ENCODE measurements at places on chromosomes 2 and 18.

DNA sequence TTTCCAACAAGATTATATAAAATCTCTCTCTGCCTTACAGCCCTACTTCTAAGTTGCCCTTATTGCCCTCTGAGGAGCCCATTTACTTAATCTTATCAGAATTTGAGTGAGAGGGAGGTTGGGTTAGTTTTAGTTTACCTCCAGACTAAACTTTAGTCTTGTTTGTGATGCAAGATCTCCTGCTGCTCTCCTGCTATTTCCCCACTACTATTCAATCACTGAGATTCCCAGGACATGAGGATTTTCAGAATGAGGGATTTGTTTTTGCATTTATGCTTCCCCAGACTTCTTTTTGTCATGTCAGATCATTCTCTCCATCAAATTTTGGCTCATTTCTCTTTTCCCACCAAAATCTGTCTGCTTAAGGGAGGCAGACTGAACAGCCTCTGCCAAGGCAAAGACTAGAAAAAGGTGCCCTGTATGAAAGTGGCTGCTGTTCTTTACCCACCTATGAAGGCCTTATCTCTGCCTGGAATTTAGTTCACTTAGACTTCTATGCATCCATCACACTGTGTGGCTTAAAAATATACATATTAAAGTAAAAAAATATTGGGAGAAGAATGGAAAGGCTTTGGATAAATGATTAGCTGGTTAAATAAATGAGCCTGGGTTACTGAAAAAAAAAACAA, 401.3 kb downstream of the PID1 start:
- no peak for DNase-seq

- no peak for DNase-seq
Measured at GRCh38 chr2:1544478-1545069, 131.3 kb downstream of the TPO start.

DNA sequence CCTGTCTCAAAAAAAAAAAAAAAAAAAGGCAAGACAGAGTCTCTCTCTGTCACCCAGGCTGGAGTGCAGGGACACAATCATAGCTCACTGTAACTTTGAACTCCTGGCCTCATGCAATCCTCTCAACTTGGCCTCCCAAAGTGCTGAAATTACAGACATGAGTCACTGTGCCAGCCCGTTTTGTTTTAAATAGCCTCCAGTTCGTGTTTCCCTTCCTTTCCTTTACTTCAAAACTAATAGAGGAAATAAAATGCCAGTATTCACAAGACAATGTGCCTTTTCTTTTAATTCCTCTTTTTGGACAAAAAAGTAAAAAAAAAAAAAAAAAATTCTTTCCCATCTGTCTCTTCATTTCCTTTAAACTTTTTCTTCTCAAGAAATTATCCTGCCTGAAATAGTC, 54.5 kb upstream of the ACMSD start:
- DNase-seq, result no peak

GRCh38 chr2:234968631-234969305, 17.0 kb downstream of the SH3BP4 start:
- DNase-seq, result no peak

DNA sequence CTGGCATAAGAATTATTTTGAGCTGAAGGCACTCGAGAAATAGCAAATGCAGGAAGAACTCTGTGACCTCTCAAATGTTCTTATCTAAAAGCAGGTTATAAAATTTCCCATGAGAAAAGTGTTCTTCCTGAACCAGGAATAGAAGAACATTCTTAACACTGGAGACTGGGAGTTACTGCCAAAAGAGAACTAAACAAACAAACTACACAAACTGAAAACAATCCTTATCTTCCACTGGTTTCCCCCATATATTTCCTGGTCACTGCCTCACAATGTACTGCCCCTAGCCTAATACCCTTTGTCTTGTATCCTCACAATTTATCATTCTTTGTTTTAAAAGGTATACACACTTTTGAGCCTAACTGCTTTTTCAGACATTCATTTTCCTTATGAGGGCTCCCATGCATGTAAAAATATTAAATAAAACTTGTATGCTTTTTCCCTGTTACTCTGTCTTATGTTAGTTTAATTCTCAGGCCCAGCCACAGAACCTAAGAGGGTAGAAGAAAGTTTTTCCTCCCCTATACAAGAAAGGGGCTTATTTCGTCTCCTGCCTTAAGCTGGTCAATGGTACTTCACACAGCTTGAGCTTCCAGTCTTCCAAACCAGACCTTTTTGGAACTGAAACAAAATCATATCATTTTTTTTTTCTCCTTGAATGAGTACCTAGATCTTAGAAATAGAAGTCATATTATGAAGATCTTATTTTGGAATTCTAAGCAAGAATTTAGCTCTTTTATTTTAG, 110.6 kb downstream of the MSTN start:
- DNase-seq, result no peak

GRCh38 chr18:39627936-39628335, 2062.3 kb upstream of the CELF4 start:
- DNase-seq, result no peak

DNA sequence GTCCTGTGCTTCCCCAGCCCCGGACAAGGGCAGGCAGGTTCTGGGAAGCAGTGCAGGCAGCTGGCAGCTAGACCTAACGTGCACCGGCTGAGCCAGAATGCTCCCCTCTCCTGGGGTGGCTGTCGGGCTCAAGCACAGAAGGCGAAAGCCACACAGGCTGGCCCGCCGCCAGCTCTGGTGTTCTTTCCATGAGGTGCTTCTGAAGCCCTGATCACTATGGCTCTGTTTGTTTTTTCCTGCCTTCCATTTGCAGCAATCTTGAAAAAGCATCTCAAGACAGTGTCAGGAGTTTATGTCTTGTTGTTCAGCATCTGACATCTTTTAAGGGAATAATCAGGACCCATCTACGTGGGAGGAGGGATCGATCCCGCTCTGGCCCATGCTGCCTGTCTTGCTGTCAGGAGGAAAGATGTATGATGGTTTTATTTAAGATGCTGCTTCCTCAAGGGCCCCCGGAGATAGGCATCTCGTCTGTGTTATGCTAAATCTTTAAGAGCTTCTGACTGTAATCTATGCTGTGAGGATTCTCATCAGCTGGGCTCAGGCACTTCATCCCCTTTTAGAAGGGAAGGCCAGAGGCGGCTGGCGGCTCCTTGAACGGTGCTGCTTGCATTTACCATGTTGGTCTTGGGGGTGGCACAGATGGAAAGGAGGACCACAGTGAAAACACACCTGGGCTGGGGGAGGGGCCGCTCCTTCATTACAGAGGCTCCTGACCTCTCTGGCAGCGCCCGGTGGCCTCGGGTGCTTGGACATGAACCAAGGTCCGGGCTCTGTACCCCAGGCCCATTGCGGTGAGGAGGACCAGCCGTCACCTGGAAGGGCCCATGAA, 118.5 kb upstream of the HDAC4 start:
- no peak for DNase-seq

DNA sequence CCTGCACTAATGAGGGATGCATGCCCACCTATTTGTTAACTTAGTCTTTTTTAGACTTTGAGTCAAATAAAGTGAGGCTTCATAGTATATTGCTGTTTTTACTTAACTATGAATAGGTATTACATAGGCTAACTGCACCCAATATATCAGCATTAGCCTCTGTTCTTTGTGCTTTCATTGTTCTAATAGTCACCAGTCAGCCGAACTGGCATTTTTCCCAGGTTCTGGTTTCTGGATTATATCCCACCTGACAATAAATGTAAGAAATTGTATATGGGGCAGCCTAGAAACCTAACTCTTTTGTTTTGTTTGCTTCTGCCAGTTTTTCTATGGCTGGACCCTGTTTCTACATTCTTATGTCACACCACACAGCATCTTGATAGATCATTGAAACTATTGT, 1672.4 kb upstream of the LRRTM1 start:
- DNase-seq, result no peak

- DNase-seq, result no peak
Measured at GRCh38 chr18:38007676-38008330, 442.2 kb upstream of the CELF4 start.

DNA sequence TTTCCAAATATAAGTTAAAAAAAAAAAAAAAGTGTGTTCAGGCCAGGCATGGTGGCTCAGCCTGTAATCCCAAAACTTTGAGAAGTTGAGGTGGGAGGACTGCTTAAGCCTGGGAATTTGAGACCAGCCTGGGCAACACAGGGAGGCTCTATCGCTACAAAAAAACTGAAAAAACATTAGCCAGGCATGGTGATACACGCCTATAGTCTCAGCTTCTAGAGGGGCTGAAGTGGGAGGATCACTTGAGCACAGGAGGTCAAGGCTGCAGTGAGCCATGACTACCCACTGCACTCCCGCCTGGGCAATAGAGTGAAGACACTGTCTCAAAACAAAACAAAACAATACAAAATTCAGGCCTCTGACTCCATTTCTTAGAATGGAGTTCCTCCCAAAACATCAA, 9.2 kb downstream of the USP37 start:
- no peak for DNase-seq

DNA sequence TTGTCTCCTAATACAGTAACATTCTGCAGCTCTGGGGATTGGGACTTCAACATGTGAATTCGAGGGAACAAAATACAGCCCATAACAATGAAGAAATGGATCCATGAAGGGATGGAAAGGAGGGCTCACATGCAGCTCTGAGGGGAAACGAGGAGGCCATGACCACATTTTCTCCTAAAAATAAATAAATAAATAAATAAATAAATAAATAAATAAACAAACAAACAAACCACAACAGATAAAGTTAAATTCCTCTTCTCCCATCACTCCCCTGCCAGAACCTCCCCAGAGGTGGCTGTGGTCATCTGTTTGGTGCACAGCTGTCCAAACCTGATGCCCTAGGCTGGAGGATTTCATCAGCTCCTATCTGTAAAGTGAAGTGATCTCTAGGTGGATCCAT, 42.7 kb downstream of the MAL start:
- no peak for DNase-seq

- no peak for DNase-seq
Measured at GRCh38 chr2:44598330-44599119, 236.8 kb downstream of the CAMKMT start.

DNA sequence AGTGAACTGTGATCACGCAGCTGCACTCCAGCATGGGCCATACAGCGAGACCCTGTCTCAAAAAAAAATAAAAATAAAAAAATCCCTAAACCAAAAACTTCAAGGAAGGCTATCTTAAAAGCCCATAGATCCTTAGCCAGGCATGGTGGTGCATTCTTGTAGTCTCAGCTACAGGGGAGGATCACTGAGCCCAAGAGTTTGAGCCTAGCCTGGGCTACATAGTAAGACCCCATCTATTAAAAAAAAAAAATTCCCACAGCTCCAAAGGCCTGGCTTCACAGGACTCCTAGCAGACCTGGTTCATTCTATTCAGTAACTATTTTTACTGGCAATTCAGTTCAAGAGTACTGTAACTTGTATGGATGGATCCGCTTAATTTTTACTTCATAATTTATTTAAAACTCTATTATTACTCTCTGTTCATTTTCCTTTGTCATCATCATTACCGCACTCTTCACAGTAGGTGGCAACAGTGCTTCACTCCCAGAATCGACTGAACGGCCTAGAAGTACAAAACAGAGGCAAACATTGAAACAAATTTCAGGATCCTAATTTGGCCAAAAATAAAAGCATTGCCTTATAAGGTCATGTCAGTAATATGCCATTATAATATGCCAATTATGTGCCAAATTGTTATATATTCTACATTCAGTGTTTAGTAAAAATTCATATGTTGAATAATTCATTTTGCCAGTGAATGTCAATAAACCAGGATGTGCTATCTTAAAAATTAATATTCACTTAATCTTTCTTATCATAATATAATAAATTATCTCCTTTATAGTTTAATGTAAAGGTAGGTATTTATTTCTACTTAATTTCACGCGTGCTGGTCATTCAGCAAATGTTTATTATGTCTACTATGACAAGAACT, 14.3 kb upstream of the STAM2 start:
- peak; percentile 9 for DNase-seq

DNA sequence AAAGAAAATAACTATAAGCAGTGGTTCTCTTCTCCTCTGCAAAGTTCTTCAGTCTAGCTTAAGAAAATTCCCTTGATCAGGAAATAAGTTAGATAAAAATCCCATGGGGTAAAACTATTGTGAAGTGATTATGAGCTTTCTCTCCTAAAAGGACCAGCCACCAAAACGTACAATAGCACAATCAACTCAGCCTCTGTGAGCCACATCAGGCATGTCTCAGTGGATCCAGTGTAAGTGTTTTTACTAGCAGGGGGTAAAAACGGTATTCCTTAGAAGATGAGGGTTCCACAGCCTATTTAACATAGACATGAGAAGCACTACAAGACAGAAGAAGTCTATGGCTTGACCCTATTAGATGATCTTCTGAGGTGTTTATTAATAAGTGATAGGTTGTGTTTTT, 503.2 kb downstream of the PIK3C3 start:
- no peak for DNase-seq

DNA sequence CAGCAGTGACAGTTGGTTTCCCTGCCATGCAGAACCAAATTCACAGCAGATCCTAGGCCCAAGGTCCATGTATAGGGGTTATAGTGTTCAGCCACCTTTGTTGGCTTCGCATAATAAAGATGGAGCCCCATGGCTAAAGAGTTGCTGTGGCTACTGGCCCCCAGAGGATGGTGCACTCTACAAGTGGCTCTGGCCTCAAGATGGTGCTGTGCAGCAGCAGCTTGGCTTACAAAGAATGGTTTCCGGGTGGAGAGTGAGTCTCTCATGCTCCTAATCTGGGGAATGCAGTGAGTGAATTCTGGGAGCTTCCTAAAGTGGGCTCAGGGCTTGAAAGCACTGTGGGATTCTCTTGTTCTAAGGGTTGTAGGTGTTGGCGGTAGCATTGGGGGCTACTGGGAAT, 1199.7 kb downstream of the CNTNAP5 start:
- no peak for DNase-seq

GRCh38 chr18:31710826-31711225, 26.4 kb upstream of the B4GALT6 start:
- no peak for DNase-seq

DNA sequence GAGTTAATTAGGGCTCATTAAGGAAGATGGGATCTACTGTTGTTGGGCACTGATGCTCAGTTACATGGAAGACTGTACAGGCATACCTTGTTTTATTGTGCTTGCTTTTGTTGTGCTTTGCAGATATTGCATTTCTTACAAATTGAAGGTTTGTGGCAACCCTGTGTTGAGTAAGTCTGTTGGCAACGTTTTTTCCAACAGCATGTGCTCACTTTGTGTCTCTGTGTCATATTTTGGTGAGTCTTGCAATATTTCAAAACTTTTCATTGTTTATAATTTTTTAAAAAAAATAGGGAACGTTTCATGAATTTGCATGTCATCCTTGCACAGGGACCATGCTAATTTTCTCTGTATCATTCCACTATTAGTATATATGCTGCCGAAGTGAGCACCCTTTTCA, 15.6 kb downstream of the PHLPP1 start:
- DNase-seq, result no peak

GRCh38 chr2:127400533-127400896, 12.7 kb upstream of the MAP3K2 start:
- no peak for DNase-seq

GRCh38 chr18:77068321-77069312, 64.0 kb downstream of the MBP start:
- DNase-seq, result no peak

Measured in hypothalamus (tissue), 51 donors.